AG09309 (cell line): ENCODE measurements at places on chromosomes 11 and 22.

GRCh38 chr11:19816040-19816439, 103.4 kb downstream of the NAV2 start:
- DNase-seq = no peak

GRCh38 chr11:112795142-112795815, 165.9 kb upstream of the NCAM1 start:
- DNase-seq = no peak

DNA sequence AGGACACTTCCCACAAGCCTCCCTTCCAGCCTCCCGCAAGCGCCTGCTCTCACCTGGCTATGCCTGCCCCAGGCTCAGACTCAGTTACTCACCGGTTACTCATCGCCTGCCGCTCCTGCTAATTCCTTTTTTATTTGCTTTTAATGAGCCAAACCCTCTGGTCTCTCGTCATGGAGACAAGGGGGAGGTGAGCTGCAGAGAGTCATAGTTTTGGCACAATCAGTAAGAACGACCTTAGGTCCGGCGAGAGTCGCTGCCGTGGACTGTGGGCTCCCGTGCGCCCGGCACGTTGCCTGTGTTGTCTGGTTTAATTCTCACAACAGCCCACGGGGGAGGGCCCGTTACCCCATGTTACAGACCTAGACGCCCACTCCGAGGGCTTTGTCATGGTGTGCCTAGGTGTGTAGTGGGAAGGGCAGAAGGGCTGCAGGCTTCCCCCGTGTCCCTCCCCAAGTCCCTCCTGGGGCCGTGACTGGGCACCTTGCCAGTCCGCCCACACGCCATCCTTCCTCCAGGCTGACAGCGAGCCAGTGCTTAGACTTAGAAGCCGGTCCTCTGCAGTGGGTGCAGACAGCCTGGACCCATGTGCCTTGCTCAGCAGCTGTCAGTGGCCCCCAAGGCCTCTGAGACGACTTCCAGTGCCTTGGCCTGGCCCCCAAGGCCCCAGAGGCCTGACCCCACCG, 42.2 kb downstream of the WNT7B start:
- peak; percentile 68 for DNase-seq

DNA sequence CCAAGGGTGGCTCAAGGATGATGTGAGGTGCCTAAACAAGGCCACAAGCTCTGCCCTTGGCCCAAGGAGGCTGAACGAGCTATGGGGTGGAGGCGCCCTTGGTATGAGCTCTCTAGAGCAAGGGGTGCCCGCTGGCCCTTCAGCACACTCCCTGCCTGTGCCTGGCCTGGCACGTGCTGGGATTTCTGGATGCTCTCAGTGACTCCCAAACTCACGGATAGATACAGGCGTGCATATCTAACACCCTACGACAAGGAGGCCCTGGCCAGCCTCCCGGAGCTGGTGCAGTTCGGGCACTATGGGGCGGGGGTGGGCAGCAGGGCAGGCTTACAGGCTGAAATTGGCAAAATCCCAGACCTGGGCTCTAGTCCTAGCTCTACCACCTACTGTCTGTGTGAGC, 30.6 kb downstream of the SCUBE1 start:
- no peak for DNase-seq

GRCh38 chr11:10488934-10489691, 34.0 kb downstream of the AMPD3 start:
- no peak for DNase-seq

- DNase-seq = no peak
These were observed 30.9 kb downstream of the INSC start for GRCh38 chr11:15145615-15146014.

DNA sequence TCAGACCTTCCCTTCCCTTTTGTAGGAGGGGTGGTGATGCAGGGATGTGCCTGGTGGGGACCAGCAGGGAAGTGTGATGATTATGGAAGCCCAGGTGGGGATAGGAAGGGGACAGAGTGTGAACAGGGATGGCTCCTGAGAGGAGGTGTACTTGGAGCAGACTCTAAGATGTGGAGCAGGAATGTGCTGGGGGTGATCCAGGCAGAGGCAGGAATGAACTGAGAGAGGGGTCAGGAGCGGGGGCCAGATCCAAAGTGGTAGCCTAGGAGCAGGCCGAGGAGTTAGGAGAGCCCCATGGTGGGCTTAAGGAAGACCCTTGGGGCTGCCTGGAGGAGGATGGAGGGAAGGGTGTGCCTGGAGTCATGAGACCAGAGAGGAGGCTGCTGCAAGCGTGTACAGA, 3.7 kb downstream of the NPTXR start:
- DNase-seq = no peak

DNA sequence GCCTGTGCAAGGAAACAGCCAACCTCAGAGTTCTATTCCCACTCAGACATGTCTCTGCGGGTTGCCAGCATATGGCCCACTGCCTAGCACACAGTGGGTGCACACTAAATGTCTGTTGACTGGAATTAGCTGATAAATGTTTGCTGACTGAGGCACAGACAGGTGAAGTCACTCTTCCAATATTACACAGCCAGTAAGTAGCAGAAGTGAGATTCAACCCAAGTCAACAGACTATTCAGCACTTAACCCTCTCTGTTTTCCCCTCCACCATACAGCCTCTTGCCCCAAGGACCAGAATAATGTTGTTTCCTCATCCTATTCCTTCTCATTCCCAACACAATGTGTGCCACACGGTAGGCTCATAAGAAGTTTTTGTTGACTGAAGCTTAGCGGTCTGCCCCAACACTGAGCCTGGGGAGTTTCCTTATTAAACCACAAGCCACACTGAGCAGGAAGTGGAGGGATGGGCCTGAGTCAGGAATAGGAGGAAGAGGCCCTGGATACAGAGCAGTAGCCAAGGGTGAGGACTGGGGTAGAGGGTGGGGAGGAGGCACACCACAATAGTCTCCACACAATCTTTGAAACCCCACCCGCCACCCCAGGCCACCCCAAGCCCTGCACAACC, 15.7 kb upstream of the IL10RA start:
- no peak for DNase-seq

- no peak for DNase-seq
These were observed 71.0 kb upstream of the KIRREL3 start for GRCh38 chr11:127071606-127072005.
